ENCODE measurements at places on chromosomes 3 and 15.

- DNase-seq, result peak; percentile 52
Observed at GRCh38 chr3:188421836-188422540, 268.0 kb downstream of the LPP start.

- no peak for DNase-seq
Observed at GRCh38 chr3:185503521-185503920, 4.7 kb upstream of the TMEM41A start.

DNA sequence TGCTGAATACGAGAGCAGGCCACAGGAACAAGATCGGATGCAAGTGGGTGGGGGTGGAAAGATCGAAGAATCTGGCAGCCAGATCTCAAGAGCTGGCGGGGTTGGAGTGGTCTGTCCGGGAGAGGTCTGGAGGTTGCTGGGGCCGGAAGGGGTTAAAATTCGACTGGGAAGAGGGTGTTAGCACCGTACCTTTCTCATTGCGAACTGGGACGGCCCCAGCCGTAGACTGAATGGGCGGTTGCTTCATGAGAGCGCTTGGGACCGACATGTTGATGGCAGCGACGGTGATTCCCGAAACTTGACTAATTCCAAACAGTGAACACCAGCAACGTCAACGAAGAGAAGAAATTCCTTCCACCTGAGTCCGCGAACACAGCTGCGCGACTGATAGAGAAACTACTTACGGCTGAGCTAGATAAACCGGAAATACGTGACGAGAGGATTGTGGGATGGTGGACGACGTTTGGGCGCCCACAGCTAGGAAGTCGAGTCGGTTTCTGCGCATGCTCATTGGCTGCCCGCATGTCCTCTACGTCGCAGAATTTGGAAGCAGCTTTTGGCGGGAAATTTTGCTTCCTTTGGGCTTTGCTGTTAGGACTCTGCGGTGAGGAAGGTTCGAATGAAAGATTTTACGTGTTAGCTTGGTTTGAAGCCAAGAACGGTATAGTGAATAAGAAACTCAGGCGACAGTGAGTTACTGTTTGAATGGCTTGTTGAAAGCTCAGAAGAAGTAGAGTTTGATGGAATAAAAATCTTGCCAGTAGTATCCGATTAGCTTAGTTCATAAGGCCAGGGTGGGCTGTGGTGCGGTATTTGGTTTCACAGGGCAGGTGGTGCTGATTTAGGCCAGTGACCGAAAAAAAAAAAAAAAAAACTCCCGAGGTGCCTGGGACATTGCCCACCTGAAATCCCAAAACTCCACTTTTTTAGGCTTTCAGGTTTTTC is at the start of gene MFAP1:
Gene MFAP1 (minus strand): TSS at position 389 of the 945 bp plus-strand sequence. CDS start 121 bp downstream, at position 268.
- DNase-seq, result peak; percentile 69

DNA sequence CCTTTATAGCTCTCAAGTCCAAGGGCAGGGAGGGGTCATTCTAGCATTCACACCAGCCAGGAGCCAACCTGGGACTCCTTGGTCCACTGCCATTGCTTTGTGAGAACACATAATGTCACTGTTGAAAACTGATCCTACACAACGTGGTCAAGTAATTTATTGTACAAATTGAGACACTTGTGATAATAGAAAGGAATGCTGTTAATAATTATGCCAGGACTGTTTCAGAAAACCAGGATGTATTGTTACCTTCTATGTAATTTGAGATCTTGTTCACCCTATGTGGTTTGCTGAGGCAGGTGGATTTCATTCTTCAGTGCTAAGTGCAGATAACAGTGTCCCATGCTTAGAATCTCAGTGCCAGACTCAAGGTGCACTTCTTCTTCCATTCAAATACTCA is 33.3 kb downstream of the TMCO5A start:
- DNase-seq, result no peak

DNA sequence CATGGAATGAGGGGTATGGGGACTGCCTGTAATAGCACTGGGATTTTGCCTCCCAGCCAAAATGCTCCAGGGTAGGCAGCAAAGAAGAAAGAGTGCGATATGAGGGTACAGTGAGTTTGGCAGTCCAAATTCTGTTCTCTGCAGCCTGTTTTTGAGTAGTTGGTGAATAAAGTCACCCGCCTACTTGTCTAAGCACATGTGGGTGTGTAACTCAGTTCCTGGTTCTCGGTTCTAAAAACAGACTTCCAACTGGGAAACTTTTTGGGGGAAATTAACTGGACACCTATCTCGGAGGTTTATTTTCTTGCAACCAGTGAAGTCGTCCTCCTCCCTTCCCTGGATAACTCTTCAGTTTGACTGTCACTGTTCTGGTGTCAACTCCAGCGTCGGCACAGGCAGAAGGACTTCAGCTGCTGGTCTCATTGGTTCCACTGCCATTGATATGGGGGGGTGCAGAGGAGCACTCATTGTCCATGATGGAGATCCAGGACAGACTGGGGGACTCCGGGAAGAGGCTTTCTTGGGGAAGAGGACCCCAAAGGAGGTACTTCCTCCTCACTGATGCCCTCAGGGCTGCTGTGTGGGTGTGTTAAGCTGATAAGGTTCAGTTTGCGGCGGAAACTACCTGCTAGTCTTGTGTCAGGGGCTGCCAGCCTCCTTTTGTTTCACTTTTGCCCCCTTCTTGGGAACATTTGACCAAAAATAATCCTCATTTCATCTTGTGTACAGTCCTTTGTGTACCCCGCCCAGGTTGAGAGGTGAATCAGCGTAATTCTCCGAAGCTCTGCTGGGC is 13.2 kb downstream of the GHRL start:
- DNase-seq, result no peak

DNA sequence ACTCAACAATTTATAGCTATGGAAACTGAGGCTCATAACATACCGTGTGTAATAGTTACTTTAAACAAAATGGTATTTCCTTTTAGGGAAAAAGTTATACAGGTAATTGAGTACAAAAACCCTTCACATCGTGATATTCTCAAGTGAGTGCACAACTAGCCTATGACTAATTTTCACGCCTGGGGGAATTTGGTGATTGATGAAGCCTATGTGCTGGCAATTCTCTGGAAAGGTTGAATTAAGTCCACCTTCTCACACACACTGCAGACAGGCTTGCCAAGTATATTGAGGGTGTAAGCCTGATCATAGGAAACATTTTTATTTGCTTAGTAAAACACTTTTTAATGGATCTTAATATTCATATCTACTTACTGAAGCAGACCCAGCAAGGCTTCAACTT is 41.3 kb upstream of the ROBO2 start:
- DNase-seq, result no peak

- no peak for DNase-seq
Observed at GRCh38 chr3:187403768-187404288, 35.6 kb downstream of the RTP4 start.

DNA sequence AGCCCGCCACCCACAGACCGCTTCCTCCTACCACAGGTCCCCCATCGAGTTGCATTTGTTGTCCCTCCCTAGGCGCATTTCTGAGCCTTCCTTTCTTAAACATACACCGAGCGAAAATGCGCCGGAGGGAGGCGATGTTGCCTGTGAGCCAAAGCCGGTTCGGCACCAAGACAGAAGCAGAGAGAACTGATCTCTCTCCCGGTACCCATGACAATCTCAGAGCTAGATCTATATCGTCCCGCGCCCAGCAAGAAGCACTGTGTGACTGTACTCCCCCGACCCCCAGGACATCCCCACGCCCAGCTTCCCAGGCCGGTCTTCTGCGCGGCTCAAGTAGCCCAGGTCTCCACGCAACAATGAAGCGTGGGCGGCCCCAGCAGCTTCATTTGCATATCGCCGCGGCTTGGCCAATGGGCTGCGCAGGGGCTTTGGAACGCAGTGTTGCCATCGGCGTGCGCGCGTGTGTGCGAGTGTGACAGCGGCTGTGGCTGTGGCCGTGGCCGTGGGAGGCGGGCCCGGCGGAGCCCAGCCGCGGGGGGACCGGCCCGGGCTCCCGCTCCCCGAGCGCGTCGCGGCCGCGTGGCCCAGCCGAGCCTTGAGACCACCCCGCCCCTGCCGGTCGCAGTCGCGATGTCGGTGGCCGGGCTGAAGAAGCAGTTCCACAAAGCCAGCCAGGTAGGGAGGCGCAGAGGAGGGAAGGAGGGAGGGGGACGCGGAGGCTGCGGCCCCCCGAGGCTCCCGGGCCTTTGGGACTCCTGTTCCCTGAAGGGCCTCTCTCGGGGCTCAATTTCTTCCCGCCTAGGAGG is at the start of gene SH3GL3:
Gene SH3GL3 (plus strand): TSS at position 438 of the 806 bp plus-strand sequence. CDS start 193 bp downstream, at position 631.
- DNase-seq, result no peak

GRCh38 chr15:75042730-75043508 is 19.5 kb downstream of the PPCDC start:
- DNase-seq, result peak; percentile 99

DNA sequence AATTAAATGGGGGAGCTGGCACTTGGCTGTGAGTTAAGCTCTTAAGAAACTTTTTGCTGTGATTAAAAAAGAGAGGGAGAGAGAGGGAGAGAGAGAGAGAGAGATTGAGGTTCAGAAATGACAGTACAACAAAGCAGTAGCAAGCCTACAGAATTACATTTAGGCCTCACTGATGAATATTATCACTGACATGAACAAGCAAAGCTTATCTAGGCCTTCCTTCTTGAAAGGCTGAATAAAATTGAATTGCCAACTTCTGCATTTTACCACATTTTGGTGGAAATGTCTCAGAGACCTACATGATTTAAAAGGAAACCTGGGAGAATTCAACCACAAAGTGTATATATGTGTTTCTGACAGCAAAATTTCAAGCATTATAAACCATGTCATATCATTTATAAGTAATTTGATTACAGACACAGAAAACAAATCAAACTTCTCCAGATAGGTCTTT is 530.8 kb downstream of the SOX2 start:
- DNase-seq, result no peak

GRCh38 chr15:55703873-55704301 is 39.1 kb downstream of the PRTG start:
- DNase-seq, result no peak

- no peak for DNase-seq
Observed at GRCh38 chr3:122668930-122669730, 11.5 kb upstream of the PARP14 start.

DNA sequence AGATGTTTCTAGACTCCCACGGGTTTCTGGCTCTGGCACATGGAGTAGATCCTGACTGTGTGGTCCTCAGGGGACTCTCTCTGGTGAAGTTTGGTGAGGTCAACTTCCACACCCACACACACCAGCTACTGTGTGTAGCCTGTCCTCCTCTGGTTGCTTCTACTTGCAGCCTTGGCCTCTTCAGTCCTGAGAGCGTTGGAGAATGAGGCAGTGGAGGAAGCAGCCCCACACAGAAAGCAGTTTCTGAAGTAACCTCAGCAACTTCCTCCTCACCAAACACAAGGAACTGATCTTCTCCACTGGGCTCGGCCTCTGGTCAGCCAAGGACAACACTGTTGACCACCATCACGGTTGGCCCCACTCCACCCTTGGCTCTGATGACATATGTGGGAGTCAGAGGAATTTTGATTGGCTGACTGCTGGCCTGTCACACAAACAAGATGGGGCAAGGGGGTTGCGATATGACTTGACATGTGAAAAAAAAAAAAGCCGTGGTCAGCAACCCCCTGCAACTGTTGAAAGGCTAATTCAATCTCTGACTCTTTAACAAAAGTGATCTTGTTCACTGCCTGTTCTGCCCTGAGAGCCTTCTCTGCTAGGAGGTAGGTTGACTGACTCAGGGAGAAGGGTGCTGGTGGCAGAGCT is 19.6 kb downstream of the CD86 start:
- no peak for DNase-seq

- no peak for DNase-seq
Observed at GRCh38 chr15:55774113-55774970, 31.4 kb upstream of the PRTG start.

- DNase-seq, result peak; percentile 32
Observed at GRCh38 chr3:169771497-169772304, 1.5 kb upstream of the MYNN start.

- no peak for DNase-seq
Observed at GRCh38 chr15:92323525-92323924, 70.2 kb upstream of the ST8SIA2 start.

GRCh38 chr3:31705736-31706135 is 173.0 kb downstream of the STT3B start:
- DNase-seq, result no peak

DNA sequence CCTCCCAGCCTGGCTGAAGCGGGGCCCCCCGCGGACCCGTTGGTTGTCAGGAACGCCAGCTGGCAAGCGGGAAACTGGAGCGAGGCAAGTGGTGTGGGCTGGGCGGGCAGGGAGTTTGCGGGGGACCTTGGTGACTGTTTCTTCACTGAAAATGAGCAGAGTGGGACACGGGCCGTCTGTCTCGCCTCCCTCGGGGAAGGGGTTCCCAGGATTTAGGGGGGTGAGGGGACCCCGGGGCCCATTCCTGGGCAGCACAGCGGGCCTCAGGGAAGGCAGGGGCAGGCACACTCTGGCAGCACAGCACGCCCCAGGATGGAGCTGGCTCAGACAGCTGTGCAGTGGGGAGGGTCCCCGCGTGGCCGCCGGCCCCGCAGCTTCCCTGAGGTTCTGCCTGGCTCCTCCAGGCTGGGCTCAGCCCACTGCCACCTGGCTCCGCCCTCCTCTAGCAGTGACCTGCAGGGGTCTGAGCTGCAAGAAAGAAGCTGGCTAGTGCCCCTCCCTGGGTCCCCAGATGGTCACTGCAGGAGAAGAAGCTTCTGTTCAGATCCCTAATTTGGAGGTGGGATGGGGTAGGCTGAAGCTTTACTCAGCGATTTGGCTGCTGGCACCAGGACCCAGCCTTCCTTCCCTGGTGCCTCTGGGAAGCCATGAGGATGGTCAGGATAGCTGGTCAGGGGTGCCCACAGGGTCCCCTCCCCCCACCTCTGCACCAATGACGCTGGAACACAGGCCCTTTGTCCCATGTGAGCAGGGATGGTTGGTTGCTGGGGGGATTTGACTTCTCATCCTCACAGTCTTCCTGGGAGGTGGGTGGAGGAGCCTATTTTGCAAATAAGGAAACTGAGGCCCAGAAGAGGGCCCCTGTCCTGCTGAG is 90.4 kb downstream of the TBC1D2B start:
- no peak for DNase-seq

DNA sequence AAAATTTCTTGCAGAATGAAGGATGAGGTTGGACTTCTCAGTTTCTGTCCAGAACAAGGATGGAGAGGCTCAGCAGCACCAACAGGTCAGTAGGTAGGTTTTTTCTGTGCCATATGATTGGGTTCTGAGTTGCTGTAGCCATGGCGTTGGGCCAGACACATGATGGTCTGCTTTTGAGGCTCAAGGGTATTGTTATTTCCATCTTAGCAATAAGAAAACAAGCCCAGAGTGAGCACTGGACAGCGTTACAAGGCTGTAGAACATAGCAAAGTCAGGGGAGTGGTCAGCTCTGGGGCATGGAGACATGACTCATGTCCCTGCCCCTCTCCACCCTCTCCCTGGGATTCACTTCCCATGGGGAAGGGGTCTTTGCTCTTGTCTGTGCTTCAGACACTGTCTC is 137.6 kb upstream of the TOPAZ1 start:
- no peak for DNase-seq
